Left renal cortex interstitium (tissue), 4 donors: ENCODE measurements at places on chromosomes 6 and 20. TPM values are rescaled to one million over a fixed set of nuclear protein-coding genes. Genes with fewer than 3 reads are reported as not detected.

- DNase-seq, result no peak
These were observed 172.6 kb upstream of the BMP5 start for GRCh38 chr6:56047931-56048540.

- DNase-seq, result no peak
These were observed 217.4 kb upstream of the SLC35B3 start for GRCh38 chr6:8652710-8653109.

GRCh38 chr20:35305682-35306556 is 13.7 kb upstream of the FAM83C start:
- no peak for DNase-seq

- no peak for DNase-seq
These were observed 168.7 kb upstream of the RSPO3 start for GRCh38 chr6:126949786-126950185.

DNA sequence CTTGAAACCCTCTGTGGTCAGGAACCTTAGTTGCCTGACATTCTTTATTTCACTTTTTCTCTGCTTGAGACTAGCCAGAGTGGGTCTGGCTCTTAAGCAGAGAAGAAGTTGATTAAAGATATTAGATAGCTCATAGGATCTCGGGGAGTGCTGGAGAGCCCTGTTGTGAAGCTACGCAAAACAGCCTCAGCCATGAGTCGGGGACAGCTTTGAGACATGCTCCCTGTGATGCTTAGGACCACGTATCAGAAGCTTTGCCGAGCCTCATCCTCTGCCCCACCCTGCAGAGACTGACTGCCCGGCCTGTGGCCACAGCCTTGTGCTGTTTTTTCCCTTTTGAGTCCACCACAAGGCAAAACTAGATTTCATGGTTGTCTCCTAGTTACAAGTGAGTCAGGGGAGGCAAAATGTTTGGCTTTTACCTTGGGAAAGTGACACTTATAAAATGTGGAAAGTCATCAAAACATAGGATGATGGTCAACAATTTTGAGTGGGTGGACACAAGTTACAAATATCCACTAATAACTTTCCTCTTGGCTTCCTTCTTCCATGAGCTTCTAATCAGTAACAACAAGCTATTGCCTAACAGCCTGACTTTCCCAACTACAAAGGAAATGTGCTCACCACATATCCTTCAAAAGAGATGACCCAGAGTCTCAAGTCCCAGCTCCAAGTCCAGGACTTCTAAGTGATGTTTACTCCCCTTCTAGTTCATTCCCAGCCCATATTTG is 108.4 kb downstream of the JAG1 start:
- DNase-seq, result no peak

DNA sequence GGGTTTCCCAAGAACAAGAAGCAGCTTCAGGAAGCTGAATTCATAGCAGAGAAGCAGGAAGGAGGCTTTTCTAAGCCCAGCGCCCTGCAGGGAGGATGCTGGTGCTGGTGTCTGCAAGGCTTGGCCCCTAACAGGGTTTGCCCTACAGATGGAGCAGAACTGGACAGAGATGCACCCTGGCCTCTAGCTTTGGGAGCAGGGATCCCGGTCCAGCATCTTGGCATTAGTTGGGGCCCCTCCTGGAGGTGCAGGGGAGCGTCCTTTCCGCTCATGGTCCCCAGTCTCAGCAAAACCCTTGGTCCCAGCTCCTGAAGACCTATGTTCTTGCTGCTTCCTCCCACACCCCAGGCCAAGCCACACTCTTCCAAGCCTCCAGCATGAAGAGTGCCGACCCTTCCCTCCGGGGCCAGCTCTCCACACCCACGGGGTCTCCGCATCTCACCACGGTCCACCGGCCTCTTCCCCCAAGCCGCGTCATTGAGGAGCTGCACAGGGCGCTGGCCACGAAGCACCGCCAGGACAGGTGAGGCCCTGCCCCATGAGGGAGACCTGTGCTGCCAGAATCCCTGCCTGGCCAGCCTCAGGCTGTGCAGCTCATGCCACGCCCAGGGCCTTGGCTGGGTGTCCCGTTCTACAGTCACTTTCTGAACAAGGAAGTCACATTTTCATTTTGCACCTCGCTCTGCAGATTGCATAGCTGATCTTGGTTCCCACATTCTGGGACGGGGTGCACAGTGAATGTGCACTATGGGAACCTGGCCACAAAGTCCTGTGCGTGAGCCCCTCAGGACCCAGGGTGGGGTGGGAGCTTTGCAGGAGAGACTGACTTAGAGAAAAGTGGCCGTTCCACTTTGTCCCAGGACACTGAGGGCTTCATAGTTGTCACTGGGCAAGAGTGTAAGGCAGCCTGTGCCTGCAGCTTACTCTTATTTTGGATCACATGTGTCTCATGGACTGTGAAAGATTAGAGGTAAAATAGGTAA is 160.2 kb downstream of the SYCP2 start:
- DNase-seq, result no peak

The BTN1A1 gene
- 0.22 TPM for polyA plus RNA-seq

The COL9A3 gene
- 19.3 TPM for polyA plus RNA-seq

The SLC32A1 gene
- polyA plus RNA-seq, result 1.8 TPM

The MCHR2 gene
- polyA plus RNA-seq, result not detected

The SASH1 gene
- polyA plus RNA-seq, result 31.7 TPM

DNA sequence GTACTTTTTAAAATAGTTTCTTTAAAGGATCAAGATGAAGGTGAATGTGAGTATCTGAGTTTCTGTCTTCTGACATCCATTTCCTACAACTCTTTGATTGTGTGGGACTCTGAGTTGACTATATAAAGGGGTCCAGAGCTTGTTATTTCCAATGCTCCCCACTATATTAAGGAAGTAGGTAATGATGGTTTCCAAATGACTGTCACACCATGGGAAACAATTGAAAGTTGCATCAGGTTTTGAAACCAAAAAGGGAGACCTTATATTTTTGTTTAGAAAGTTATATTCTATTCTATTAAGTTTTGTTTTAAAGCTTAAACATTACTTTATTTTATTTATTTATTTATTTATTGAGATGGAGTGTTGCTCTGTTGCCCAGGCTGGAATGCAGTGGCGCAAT is 11.2 kb downstream of the CASS4 start:
- DNase-seq, result no peak

GRCh38 chr6:131660195-131660594 is 23.1 kb downstream of the ENPP3 start:
- DNase-seq, result no peak

- DNase-seq, result no peak
These were observed 136.4 kb upstream of the KCNG1 start for GRCh38 chr20:51159303-51159702.

GRCh38 chr6:107988570-107988969 is 30.6 kb upstream of the SEC63 start:
- no peak for DNase-seq

DNA sequence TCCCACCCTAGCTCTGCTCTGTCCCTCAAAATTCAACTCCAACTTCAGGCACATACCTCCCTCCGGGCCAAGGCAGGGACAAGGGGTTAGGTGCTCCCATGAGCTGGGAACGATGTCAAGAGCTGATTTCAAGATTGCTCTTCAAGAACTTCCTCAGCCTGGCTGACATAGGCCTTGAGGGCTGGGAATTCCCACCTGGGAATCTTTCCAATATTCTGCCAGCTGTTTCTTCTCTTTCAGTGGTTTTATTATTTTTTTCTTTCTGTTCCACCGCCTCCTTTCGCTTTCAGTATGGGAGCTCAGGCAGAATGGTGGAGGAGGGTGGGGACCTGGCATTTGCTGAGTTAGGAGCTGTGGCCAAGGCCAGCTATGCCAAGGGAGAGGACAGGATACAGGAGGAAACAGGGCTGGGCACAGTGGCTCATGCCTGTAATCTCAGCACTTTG is 33.7 kb downstream of the SRSF3 start:
- DNase-seq, result peak; percentile 52
